ENCODE measurements at places on chromosomes 7 and 10.

GRCh38 chr7:101200504-101200861 lies 353 bp downstream of the MOGAT3 start:
- no peak for DNase-seq

- DNase-seq, result no peak
Measured at GRCh38 chr7:80235334-80235733, 100.7 kb downstream of the GNAI1 start.

GRCh38 chr10:103933557-103934121 lies 15.7 kb upstream of the STN1 start:
- DNase-seq, result no peak

GRCh38 chr7:51027935-51028830 lies 245.5 kb upstream of the GRB10 start:
- DNase-seq, result no peak

DNA sequence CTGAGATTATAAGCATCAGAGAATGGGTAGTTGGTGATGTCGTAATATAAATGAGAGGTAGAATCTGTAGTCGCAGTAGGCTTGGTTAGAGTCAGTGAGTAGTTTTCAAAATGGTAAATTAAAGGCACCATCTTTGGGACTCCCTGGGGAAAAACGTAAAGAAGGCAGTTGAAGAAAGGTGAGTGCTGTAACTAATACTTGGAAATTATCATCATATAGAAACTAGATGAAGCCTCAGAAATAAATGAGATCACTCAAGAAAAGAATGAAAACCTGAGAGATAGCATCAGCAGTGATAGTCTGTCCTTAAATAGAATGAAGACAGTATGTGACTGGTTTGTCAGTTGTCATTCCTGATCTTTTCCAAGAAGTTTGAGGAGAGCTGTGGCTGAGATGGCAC lies 23.8 kb downstream of the PALS2 start:
- DNase-seq, result no peak

- no peak for DNase-seq
Measured at GRCh38 chr10:35993591-35994515, 351.8 kb upstream of the FZD8 start.

DNA sequence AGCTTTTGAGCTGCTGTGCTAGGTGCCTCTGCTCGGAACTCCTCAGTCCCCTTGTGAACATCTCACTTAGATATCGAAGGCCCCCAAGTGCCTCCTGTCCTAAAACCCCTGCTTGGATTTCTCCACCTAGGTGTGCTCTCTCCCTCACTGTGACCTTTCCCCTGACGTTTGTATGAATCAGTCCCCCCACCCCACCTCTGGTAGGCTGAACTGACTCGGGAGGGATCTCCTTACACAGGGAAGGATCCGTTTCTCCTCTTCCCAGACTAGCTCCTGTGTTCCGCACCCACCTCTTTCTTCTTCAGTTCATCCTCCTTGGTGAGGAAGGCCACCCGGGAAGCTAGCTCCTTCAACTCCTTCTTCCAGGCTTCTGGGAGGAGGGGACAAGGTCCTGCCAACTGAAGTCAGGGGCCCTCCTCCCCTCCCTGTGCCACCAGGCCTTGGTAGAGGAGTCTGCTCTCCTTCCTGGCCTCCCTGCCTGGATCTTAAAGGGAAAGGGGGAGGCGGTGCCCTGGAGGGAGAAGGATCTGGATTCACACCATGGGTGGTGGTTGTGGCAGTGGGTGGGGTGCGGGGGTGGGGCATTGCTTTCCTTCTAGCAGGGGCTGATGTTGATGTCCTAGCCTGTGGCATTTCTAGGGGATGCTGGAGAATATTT lies 6.8 kb downstream of the TBATA start:
- no peak for DNase-seq

DNA sequence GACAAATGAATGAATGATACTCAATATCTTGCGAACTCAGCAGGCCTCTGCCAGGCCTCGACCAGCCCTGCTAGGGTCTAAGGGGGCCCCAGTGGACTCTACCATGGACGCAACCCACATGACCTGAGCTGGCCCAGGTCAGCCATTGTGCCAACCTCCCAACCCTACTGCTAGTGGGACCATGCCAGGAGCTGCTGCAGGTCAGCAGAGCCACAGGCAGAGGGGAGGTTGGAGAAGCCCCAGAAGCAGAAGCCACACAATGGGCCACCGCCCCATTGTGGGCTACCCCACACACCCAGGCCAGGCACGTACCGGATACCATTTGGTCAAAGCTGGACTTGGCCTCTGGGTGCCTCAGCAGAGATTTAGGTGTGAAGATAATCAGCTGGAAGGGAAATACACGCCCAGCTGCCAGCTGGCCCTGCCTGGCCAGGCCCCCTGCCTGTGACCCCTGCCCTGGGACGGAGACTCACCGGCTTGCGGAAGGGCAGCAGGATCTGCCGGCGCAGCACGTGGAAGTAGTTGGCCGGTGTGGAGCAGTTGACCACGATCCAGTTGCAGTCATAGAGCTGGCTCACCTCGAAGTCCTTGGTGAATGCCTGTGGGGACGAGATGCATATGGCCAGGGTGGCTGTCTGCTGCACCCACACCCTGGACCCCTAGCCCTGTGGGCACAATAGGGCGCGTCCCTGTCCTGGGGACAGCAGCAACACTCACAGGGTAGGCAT lies 24.5 kb downstream of the OGDHL start:
- peak; percentile 65 for DNase-seq

GRCh38 chr10:73989594-73990150 lies 8.2 kb upstream of the VCL start:
- no peak for DNase-seq

- DNase-seq, result no peak
Measured at GRCh38 chr10:17394854-17395253, 59.5 kb downstream of the ST8SIA6 start.

GRCh38 chr7:112271162-112271561 lies 64.7 kb downstream of the ZNF277 start:
- DNase-seq, result no peak

DNA sequence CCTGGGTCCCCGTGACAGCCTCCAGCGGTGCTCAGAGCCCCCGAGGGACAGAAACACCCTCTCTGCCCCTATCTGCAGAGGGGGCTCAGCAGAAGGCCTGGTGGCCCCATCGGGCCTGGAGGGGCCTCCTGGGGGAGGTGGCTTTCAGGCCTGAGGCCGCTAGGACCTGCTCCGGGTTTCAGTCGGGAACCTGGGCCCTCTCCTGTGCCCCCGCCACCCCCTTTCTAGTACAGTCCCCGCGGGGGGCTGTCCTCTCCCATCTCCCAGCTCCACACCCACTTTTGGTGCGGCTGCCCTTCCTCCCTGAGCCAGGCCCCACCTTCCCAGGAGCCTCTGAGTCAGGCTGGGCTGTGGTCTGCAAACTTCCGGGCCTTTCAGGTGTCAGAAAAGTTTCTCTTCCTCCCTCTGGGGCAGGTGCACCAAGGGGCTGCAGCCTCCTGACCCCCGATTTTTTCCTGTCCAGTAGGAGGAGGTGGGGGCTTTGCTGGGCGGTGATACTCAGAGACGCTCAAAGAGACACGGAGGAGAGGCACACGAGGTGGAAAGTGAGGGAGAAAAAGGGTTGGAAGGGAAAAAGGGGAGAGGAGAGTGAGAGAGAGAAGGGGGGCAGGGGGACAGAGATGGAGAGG lies 692 bp downstream of the CARD11 start:
- DNase-seq, result no peak

DNA sequence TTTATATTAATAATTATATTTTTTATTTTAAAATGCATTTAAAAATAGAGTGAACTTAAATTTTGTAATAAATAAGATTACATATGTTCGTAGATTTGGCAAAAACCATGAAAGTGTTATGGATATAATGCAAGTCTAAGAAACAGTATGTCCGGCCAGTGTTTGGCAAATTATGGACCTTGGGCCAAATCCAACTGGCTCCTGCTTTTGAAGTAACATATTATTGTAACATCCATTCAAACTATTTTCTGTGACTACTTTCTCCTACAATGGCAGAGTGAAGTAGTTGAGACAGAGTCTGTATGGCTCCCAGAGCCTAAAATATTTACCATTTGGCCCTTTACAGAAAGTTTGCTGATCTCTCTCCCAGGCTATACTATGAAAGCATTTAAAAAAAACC lies 38.9 kb downstream of the TMEM229A start:
- no peak for DNase-seq

- no peak for DNase-seq
Measured at GRCh38 chr10:60649485-60650377, 128.5 kb upstream of the CDK1 start.

- no peak for DNase-seq
Measured at GRCh38 chr7:132697003-132697402, 120.7 kb upstream of the PLXNA4 start.

- DNase-seq, result no peak
Measured at GRCh38 chr7:122974229-122974628, 21.3 kb downstream of the TAS2R16 start.

- no peak for DNase-seq
Measured at GRCh38 chr7:156578978-156579430, 61.6 kb upstream of the RNF32 start.

- DNase-seq, result no peak
Measured at GRCh38 chr7:43198599-43199090, 86.2 kb downstream of the HECW1 start.

DNA sequence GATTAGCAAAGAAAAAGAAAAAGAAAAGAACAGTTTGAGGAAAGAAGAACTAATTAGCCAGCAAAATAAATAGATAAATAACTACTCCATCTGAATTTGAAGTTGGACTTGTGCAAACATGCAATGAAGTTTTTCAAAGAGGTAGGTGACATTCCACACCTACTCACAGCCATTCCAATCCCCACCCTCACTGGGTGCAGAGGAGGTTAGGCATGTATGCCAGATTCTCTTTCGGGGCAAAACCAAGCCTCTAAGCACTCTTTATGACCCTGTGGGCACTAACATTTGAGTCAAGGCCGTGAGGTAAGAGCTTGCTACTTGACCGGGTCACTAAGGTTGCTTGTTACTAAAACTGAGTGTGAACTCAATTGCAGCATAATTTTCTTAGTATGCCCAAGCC lies 108.4 kb upstream of the SEMA3A start:
- no peak for DNase-seq

GRCh38 chr7:118184565-118184940 lies 589 bp downstream of the LSM8 start:
- no peak for DNase-seq

DNA sequence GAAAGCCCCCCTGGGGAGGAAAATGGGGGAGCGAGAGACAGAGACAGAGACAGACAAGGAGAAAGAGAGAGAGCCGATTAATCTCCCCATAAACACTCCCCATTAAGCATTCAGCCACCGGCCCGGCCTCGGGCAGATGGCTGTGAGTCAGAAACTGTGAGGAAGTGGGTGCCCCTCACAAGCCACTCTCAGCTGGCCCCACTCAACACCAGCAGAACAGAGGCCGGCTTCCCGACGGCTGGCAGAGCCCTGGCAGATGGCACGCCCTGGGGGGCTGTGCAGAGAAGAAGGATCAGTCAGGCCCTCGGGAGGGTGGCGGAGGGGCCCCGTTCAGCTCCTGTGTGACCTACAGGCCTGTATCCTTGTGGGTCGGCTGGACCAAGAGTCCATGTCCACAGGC lies 41.2 kb downstream of the CAMK2B start:
- peak; percentile 47 for DNase-seq

- no peak for DNase-seq
Measured at GRCh38 chr7:151776446-151776845, 100.5 kb downstream of the PRKAG2 start.

DNA sequence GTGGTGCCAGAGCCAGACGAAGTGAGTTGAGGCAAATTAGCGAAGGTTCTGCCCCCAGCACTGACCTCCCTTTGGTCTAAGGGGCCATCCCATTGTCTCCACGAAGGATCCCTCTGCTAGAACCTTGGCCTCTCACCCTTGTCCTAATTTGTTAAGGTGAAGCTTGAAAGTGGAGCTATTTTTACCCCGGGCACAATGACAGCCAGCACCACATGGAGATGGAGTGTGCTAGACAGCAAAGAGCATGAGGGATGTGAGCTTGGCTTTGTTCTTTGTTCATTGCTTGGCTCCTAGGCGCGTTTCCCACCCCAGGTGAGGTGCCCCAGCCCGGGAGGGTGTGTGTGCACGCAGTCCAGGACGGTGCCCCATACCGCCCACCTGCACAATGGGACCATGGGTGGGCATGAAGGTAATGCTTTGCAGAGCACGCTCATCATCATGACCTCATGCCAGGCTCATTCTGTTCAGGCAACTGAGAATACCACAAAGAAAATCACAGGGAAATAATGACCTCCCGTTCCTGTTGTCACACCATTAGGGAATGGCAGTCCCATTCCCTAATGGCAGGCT lies 361.0 kb upstream of the FZD8 start:
- no peak for DNase-seq

GRCh38 chr10:58989486-58990039 lies 186.9 kb upstream of the PHYHIPL start:
- DNase-seq, result no peak

GRCh38 chr7:27822245-27822644 lies 82.3 kb downstream of the TAX1BP1 start:
- no peak for DNase-seq

GRCh38 chr7:12519682-12520009 lies 50.9 kb upstream of the SCIN start:
- no peak for DNase-seq

- DNase-seq, result peak; percentile 76
Measured at GRCh38 chr7:44634839-44635591, 28.6 kb downstream of the OGDH start.

DNA sequence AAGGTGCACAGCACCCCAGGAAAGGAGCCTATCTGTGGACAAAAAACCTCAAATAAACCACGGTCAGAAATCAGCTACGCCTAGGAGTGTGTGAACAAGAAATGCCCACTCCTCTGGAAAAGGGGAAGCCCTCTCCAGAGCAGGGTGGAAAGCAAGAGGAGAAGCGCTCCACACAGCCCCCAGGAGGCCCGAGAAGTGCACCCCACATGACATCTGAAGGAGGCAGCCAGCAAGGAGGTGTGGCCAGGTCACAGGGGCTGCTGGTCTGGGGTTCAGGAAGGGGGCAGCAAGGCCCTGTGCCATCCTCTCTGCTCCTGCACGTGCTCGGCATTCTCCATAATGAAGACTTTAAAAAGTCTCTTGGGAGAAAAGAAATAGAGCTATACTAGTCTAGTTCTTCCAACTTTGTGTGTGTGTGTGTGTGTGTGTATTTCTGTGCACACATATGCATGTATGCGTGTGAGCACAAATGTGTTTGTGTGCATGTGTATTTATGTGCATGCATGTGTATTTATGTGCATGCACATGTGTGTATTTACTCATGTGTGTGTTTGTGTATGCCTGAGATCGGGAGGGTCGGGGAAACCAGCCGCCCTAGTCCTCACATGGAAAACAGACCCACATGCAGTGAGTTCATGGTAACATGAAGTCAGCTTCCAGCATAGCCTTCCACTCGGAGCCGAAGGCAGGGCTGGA lies 76.5 kb downstream of the TNS3 start:
- DNase-seq, result no peak

GRCh38 chr10:90204956-90205314 lies 503.5 kb downstream of the KIF20B start:
- DNase-seq, result no peak

Measured in suprapubic skin (tissue), 4 donors.